ENCODE measurements at places on chromosomes 11 and 22.

DNA sequence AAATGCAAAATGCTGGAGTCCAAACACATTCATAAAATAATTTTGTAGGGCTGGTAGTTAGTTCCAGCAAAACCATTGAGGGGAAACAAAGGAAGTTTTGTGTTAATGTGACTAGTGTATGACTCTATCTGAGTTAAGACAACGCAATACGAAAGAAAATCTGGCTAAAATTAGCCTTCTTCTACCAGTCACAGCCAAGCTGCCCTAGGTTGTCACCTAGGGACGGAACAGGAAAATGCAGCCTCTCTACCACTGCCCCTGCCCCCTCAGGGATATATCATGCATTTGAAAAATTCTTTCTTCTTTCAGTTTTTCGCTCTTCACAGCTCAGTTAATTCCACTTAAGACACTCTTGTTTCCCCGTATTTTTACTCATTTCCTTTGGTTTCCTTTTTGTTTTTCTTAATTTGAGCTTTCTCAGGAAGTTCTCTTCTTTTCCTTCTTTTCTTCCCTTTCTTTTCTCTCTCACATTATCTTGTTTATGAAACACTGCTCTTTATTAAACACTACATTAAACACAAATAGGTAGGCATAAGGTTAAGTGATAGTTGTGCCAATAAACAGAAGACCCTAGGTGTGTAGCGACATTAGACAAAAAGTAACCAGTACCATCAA is 30.6 kb downstream of the KIRREL3 start:
- DNase-seq = peak; percentile 56

DNA sequence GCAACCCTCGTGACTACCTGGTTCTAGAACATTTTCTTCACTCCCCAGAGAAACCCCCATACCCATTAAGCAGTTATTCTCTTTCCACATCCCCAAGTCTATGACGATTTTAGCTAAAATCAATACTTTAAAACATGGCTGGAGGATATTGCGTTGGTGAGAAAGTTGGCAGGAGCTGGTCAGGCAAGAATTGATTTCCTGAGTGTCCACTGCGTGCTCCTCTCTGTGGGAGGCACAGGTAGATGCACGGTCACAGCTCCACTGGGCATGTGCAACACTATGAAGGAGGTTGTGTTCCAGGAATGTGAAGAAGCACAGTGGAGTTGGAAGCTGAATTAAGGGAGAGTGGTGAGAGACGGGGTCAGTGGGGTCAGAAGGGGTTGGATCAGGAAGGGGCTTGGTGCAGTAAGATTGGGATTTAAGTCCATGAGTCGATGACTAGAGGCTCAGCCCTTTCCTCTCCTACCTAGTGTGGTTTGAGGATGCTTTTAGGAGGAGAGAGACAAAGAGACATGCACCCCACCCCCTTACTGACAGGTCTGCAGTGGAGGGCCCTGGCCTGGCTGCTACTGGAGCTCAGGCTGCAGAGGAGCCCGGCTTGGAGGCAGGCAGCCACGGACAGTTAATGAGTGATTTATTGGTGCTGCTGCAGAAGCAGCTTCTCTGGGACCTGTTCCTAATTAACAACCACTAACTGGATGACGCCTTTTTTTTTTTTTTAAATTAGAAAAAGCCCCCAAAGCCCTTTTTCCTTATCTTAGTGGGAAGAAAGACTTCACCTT is 395.6 kb downstream of the TENM4 start:
- DNase-seq = peak; percentile 55

GRCh38 chr11:64864473-64865285 is 13.7 kb downstream of the EHD1 start:
- DNase-seq = peak; percentile 55

GRCh38 chr11:112588252-112588694 is 327.6 kb upstream of the PLET1 start:
- peak; percentile 97 for DNase-seq

GRCh38 chr11:35752115-35752514 is 89.5 kb downstream of the TRIM44 start:
- no peak for DNase-seq

GRCh38 chr11:116061322-116061721 is 557.1 kb upstream of the CADM1 start:
- no peak for DNase-seq

DNA sequence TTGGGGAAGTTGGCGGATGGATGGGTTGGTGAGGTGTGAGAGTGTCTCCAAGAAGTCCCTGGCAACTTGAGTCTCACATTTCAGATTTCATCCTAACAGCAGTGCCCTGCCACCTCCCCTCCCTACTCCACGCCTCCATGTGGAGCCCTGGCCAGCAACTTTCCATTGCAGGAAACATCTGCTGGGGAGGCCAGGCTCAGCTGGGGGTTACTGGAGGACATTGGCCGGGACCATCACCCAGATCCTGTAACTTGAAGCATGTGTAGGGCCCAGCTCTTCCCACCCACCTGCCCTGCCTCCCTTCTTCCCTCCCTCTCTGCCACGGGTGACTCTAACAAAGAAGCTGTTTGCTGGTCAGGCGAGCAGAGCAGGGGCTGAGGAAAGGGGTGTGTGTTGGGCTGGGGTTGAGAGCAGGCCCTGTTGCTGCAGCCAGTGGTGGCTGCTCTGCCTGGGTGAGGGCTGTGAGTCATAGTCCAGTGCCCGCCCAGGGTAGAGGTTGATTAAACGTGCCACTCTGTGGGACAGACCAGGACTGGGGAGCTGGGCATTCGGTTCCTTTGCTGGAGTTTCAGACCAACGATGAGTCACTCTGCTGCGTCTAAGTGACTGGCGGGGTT is 64.0 kb downstream of the SCN3B start:
- DNase-seq = no peak

- DNase-seq = peak; percentile 38
Observed at GRCh38 chr11:66050581-66051231, 1.5 kb upstream of the SF3B2 start.

DNA sequence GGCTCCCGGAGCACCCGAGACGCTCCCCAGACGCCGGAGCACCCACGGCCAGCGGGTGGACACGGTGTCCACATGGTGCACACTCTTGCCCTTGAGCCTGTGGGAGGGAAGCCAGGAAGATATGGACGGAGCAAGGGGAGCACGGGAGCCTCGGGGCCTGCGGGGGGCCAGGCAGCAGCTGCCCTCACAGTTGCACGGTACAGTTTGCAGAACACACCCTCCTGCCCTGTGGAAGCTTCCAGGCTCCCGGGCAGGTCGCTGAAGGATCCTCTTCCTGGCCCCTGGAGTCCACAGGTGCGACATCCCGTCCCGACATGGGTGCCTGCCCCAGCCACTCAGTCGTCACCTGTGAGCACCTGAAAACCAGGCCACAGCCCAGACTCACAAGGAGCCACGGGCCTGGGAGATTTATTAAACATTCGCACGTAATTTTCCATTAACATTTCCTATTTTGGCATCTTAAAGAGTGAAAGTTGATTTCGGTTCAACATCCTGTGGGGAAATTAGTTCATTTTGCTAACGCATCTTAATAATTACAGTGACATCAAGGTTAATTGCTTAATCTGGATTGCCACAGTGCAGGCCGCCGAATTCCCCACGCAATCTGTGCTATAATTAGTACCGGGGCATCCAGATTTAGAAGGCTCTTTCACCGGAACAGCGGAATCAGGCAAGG is 253.3 kb downstream of the BRD1 start:
- DNase-seq = no peak

DNA sequence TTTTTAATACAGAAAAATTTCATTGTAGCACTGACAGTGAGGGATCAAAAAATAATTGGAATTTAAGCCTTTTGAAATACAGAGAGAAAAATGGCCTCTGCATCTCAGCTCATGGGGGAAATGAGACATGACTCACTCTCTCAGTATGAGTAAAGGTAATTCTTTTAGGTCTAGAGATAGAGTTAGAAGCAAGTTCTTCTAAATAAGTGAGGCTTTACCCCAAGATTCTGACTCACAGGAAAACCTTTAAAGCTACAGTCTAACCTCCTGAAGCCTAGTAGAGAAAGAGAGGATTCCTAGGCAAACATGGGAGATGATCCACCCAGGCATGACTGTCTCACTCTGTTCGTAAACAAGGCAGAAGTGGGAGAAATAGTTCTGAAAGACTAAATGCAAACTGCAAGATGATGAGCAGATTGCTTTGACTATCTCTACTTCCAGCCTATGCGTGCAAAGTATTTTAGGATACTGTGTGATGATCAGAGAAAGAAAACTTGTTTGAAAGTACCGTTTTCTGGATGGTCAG is 1003.3 kb upstream of the CCDC90B start:
- peak; percentile 39 for DNase-seq

DNA sequence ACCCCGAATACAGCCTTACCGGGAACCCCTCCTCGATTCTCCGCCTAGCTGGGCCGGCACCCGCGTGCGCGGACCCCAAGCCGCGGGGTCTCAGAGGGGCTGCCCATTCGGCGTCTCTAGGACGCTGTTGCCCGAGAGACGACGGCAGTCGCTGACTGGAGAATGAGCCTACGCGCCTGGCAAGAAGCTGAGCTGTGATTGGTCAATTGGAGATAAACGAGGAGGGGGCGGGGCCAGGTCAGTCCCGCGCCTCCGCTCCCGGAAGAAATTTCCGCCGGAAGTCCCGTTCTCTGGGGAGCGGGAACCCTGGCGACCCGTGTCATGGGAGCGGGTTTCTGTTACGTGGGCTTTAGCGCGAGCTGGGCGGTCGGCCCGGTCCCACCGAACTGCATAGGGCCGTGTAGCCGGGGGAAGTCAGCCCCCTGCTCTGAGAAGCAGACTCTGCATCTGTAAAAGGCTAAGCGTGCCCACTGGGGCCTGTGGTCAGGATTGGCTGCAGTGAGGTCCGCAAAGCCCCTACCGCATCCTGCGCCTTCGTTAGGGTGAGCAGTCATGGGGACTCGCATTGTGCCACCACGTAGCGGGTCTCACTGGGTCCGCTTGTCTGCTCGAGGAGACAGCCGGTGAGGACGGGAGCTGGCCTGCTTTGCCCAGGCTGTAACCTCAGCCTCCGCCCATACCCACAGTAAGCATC is at the start of gene EFCAB6:
EFCAB6 (minus strand) TSS at position 157 of the 694 bp plus-strand sequence. CDS start 29,987 bp downstream, outside the sequence.
- DNase-seq = peak; percentile 99

- peak; percentile 45 for DNase-seq
Observed at GRCh38 chr11:8389029-8389996, 125.6 kb upstream of the LMO1 start.

DNA sequence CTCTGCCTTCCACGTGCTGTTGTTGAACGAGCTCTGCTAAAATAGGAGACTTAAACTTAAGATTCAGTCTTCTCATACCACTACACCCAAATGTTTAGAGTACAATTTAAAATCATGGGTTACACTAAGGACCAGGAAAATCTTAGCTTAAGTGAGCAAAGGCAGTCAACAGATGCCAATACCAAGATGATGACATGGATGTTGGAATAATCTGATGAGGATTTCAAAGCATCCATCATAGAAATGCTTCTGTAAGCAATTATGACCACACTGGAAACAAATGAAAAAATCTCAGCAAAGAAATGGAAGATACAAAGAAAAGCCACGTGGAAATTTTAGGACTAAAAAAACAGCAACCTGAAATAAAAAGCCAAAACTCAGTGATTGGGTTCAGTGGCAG is 109.8 kb downstream of the ATXN10 start:
- no peak for DNase-seq

DNA sequence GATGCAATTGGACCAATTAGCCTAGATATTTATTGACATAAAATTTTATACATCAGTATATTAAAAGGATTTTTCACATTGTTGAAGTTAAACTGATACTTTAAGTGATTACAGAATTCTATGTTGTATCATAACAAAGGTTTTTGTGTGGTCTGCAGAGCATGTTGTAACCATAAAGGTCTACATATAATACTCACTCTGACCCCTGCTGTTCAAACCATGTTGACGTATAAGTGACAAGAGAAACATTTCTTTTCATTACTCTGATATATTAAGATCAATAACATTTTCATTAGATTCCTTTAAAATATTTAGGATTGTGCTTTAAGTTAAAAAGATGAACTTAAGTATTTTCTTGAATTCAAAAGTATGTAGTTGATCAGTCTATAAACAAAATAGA is 63.9 kb downstream of the GAS2 start:
- peak; percentile 39 for DNase-seq

DNA sequence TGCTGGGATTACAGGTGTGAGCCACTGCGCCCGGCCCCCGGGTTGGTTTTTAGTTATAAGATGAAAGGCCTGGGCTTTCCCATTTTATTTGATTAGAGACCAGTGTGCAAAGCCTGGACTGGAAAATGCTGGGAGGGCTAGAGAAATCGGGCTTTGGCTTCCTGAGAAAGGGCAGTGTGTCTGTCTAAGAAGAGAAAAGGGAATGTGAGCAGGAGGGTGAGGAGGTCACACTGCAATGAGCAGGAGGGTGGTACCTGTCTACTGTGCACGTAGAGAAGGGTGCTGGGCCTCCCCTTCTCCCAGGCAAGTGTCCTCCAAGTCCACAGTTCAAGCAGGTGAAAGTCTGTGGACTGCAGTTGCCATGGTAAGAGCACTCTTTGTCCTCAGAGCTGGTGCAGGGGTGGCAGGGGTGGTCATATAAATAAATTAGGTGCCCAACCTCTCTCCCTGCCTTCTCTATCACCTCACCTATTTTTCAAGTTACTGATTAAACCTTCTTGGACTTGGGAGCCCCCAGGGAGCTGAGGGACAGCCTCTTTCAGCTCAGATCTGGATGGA is 30.8 kb downstream of the SLC5A1 start:
- DNase-seq = no peak

GRCh38 chr11:19432370-19433061 is 191.8 kb upstream of the E2F8 start:
- peak; percentile 67 for DNase-seq

DNA sequence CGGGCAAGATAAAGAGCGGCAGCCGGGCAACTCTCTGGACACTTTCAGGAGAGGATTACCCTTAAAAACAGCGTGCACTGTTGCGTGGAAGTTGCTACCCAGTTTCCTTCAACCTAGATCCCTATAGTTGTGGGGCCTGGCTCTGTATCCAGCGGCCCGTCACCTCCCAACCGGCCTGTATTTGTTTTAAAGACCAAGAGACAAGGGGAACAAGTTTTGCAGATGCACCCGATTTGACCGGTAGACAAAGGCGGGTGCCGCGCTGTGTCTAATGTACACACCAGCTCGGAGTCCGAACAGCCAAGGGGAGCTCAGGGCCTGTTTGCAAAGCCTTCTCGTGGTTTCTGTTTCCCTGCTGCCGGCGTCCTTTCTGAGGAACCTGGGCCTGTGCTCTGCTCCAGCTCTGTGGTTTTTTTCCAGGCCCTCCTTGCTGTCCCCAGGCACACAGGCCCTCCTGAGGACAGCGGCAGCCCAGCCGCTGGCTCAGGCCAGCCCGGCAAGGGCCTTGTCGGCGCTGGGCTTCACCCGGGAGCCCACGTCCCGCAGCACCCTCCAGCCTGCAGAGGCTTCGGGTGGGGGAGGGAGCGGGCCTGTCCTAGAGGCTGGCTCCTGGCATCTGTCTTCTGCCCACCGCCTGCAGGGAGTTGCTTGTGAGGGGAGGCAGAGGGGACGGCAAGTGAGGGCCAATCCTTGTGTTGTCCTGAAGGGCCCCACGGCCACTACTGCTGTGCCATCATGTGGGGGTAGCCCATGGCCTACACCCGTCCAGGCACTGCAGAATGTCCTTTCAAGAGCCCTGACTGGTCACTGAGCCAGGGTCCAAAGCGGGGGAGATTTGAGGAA is 1.4 kb downstream of the TBX1 start:
- DNase-seq = peak; percentile 56
